Osteocyte (in vitro differentiated cells): ENCODE measurements at places on chromosomes 13 and 19.

DNA sequence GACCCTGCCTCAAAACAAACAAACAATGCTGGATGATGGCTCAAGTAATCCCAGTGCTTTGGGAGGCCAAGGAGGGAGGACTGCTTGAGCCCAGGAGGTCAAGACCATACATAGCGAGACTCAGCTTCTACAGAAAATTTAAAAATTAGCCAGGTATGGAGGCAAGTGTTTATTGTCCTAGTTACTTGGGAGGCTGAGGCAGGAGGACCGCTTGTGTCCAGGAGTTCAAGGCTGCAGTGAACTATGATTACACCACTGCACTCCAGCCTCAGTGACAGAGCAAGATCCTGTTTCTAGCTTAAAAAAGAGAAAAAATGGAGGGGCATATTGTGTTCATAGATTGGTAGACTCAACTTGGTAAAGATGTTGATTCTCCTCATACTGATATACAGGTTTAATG, 36.2 kb downstream of the KPNA3 start:
- no peaks in the 10 kb centered on the region for H3K27me3 ChIP-seq
- peaks cover 13% of the 10 kb centered on the region for H3K4me1 ChIP-seq
- DNase-seq, result no peak

DNA sequence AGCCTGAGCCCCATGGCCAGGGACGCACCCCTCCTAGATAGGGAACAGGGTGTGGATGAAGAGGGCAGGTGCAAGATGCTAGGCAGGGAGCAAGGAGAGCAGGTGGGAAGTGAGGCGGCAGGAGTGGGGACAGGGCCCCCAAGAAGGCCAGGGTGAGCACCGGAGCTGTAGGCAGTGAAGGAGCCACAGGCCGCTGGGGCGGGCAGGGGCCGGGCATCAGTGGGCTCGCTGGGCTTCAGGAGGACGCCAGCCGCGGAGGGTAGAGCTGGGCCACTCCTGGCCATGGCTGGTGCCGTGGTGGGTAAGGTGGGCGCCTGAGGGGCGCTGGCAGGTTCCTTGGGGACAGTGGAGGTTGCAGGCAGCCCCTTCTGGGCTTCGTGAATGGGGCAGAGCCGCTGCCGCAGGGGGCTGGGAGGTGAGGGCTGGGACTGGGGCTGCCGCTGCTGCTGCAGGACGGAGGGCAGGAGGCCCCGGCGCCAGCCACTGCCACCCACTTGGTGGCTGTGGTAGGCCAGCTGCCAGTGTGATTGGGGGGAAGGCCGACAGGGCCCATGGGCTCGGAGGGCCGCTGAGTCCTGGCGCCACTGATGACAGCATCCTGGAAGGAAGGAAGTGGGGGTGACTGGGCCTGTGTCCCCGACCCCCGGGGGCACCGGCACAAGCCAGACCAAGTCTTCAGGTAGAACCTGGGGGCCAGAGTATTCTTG, 2.1 kb downstream of the NKPD1 start:
- H3K4me3 ChIP-seq, result no peak overlapping the region
- DNase-seq, result no peak
- H3K36me3 ChIP-seq, result no peaks in the 10 kb centered on the region
- no peaks in the 10 kb centered on the region for H3K27me3 ChIP-seq
- H3K4me1 ChIP-seq, result peaks cover 12% of the 10 kb centered on the region

GRCh38 chr13:44778761-44779484, 202.8 kb upstream of the TSC22D1 start:
- H3K27me3 ChIP-seq, result no peaks in the 10 kb centered on the region
- H3K27ac ChIP-seq, result no peak overlapping the region
- DNase-seq, result no peak
- no peaks in the 10 kb centered on the region for H3K4me1 ChIP-seq

- no peaks in the 10 kb centered on the region for H3K4me1 ChIP-seq
- H3K27me3 ChIP-seq, result no peaks in the 10 kb centered on the region
- no peak overlapping the region for H3K4me3 ChIP-seq
- no peaks in the 10 kb centered on the region for H3K36me3 ChIP-seq
Measured at GRCh38 chr13:56102641-56103040, 1038.1 kb upstream of the PRR20A start.

- no peaks in the 10 kb centered on the region for H3K4me1 ChIP-seq
- peaks cover 6% of the 10 kb centered on the region for H3K36me3 ChIP-seq
- H3K4me3 ChIP-seq, result no peak overlapping the region
- no peak overlapping the region for H3K27ac ChIP-seq
Measured at GRCh38 chr19:50794074-50794875, 4.1 kb downstream of the ACP4 start.
